Fibroblast of lung (primary cell): ENCODE measurements at places on chromosomes 11 and 22.
A peak's percentile ranks its signal among the peaks of the same experiment; 100 is the strongest.

DNA sequence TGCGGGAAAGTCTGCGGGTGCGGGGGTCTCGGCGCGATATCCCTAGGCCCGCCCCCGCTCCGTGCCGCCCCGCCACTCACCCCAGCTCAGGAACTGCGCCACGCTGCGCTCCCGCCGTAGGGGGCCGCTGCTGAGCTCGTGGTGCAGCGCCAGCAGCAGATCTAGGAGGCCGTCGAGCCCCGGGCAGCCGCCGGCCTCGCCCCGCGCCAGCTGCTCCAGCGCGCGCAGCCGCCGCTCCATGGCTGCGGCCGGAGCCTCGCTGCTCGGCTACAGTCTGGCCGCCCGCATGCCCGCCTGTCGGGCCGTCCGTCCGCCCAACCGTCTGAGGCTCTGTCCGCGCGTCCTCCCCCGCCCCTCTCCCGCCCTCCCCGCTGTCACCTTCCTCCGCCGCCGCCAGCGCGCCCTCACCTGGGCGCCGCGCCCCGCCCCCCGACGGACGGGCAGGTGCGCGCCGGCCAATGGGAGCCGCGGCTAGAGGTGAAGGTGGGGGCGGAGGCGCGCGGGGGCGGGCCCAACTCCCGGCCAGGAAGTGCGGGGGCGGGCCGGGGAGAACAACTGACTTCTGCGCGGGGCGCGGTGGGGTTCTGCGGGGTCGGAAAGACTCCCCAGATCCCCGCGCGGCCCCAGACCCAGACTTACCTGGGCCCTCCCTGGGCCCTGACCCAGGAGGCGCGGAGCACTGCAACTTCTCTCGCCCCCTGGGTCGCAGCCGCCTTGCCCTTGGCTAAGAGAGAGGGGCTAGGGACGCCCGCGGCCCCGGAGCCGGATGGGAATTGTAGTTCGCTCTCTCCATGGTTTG is at the start of gene CDC42BPG:
CDC42BPG (minus strand) TSS at position 324 of the 799 bp plus-strand sequence; CDS start at position 240, 84 bp downstream.
- peak; percentile 53 for DNase-seq

DNA sequence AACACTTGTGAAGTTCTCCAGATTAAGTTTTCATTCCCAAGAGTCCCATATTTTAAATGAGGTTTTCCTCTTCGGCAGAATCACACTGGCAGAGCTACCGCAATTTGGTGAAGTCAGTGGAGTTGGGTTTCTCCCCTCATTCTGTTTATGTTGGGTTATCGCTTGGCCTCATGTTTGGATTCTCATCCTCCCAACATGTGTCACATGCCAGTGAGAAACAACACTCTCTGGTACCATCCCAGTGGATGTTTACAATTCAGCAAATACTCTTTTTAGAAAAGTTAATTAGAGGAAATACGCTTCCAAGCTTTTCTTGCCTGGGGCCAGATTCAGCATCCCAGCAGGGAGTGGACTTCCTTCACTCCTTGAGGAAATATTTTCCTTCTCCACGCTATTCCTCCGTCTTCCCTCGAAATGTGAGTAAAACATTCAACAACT is 2.1 kb downstream of the PAMR1 start:
- peak; percentile 42 for DNase-seq

GRCh38 chr11:78234006-78234405 is 45.3 kb downstream of the USP35 start:
- no peak for DNase-seq

DNA sequence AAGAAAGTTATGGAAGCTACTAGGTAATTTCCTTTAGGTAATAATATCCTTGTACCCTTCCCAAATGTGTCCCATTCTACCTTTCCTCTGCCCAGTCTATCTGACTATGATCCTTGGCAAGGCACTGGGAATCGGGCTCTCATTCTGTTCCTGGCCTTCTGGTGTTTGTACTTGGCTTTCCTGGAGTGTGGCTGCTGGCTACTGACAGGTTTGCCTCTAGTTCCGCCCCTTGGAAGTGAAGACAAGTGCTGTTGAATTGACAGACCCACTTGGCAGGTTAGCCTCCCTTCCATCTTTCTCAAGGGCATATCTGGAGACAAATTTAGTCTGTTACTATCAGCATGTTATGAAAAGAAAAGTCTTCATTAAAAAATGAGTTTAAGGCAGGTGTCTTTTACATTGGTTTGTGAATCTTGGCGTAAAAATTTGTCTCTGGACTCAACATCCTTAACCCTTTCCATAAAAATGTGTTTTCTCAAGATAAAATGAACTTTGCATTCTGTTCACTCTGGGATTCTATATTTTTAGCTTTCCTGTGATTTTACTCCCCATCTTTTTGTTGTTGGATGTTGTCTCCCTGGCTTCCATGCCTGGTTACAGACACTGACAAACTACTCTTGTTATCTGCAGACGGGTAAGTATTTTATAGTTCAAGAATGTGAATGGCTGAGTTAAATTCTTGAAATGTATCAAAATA is 287.4 kb upstream of the PDGFD start:
- DNase-seq: no peak

DNA sequence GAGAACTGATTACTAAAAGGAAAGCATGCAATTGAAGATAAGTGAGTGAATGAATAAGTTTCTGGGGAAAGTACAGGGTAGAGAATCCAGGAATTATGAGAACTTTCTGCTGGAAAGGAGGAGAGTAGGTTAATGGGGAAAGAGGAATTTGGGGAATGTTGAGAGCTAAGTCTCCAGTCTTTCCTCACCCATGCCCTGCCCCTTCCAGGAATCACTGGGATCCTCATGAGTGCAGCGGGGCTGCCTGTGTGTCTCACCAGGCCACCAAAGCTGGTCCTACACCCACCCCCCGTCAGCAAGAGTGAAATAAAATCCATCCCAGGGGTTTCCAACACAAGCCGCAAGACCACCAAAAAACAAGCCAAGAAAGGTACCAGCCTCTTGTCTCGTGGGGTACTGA is 17.0 kb downstream of the DTX4 start:
- peak; percentile 9 for DNase-seq

DNA sequence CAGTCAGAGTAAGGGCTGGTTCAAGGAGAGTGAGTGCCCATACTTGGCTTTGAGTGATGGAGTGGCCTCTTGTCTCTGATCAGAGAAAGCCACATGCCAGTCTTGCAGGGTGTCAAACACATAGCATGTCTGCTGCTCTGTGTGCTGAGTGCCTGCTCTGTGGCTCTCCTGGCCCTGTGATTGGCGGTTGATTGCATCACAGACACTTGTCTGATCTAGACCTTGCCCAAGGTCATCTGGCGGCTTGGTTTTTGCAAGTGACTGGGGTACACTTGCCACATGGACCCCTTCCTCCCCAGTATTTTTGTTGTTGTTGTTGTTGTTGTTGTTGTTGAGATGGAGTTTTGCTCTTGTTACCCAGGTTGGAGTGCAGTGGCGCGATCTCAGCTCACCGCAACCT is 10.3 kb downstream of the OSBP2 start:
- no peak for DNase-seq

DNA sequence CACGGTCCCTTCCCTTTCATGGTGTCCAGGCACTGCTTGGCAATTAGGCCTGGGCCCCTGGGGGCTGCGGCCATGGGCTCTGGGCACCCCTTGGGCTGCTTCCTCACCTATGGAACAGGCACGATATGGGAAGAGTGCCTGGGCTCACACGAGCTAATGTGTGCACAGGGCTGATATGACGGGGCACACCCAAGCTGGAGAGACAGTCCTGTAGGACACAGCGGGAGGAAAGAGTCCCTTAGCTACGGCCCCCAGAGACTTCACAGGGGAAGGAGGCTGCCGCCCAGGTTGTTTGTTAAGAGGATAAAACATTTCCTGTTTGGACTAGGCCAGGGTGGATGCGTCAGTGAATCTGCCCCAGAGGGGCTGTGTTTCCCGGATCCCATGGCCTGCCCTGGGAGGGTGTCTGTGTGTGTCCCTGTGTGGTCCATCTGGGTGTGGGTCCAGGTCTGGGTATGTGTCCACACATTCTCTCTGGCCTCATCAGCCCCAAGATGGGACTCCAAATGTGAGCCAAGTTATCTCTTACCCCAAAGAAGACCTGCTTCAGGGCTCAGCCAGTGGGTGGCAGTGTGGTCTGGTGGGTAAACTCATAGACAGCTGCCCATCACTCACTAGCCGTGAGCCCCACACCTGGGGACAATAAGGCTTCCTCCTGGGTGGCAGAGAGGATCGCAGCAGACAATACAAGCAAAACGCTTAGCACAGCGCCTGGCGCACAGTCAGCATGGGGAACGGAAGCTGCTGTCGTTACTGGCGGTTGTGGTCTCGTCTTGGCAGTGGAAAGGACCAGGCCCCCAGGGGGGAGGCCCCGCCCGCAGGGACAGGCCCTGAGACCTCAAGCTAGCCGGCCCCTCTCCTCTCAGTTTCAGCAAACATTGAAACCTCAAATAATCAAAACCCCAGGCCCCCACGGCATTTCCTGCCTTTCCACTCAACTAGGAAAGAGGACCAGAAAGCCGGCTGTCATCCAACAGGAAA is 3.2 kb upstream of the EMID1 start:
- peak; percentile 24 for DNase-seq

DNA sequence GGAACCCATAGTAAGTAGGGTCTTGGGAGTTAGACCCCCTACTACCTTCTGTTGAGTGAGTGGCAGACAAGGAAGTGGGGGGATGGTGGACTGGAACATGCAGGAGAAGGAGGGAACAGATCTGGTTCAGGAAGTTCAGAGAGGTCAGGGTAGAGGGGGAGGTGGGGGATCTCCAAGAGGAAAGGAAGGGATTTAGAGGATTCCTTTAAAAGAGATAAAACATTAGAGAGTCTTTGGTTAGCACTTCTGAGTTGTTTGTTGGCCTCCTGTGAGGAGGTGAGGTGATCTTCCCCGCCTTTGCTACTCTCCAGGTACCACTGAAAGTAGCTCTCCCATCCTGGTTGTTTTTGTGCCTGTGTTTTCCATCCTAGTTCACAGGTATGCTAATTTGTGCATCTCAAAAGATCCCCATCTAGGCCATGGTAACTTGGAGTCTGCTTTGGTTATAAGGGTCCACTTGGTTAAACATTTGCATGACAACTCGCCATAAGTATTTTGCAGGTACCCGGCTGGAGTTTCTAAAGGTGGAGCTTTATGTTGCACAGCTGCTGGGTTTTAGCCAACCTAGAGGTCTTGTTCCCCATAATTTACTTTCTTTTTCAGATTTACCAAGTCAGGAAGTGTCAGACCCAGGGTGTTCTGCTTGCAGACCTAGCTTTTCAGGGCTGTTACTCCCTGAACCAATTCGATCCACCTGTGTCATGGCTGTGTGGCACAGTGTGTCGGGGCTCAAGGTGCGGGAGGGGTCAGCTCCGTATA is 79.3 kb upstream of the SORL1 start:
- DNase-seq: no peak

DNA sequence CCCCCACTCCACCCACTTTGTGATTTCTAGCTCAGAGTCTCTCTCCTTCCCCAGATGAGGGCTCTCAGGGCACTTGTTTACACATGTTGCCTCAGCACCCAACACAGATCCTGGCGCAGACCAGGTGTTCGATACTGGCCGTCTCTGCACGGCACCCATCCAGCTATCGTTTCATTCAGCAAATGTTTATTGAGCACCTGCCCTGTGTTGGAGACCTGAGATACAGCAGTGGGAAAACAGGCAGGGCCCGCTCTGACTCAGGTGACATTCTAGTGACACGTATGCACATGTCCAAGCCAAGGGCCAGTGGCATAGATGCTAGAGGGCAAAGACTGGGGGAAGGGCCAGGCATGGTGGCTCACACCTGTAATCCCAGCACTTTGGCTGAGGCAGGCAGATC is 71.9 kb downstream of the NFAM1 start:
- no peak for DNase-seq

GRCh38 chr11:125211191-125211947 is 46.8 kb downstream of the PKNOX2 start:
- no peak for DNase-seq

DNA sequence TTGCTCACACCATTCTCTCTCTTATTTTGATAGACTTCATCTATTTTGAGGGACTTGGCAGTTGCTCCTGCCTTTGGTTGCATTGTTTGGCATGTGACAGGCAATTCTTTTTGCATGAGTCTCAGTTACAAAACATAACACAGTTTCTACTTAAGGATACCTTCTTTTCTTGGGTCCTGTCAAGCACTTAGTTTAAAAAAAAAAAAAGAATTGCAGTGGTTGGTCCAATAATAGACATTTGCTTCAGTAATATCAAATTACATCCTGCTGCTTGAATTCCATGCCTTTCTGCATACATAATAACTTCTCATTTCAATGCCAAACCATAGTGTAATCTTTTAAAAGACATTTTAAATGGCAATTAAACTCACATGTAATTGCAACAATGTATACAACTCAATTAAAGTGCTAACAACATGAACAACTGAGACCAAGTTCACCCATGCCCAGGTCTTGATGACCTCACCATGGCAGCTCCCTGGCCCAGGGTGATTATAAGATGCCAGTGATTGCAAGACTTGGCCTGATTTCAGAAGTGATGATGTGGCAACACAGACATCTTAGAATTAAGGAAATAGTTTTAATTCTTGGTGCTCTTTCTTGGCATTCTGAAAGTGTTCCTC is 32.2 kb upstream of the PLET1 start:
- DNase-seq: peak; percentile 96

DNA sequence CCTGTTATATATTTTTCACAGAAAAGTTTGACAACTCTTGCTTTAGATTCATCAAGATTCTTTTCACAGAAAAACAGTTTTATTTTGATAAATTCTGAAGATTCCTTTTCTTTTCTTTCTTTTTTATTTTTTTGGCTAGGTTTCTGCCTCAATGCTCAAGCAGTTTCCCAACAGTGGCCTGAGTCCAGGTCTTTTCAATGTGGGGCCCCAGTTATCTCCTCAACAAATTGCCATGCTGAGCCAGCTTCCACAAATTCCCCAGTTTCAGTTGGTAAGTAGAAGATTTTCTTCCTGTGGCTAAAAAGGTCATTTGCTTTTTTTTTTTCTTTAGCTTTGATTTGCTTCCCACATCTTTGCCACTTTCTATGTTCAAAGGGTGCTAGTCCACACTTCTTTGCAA is 46.0 kb upstream of the ADSL start:
- no peak for DNase-seq

DNA sequence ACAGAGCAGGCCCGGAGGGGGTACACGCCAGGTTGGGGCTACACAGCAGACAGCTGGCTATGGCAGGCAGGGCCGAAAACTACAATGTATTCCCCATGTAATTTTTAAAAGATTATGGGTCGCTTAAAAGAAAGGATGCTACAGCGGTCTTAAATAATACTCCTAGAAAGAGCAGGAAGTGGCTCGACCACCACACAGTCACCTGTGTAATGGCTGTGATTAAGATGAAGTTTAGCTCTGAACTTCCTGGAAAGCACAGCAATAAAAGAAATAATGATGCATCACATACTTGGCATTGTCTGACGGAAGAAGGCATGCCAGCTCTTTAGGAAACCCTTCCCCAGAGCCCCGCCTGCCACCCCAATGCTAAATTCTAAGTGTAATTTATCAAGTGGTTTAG is 32.6 kb downstream of the WNT11 start:
- peak; percentile 5 for DNase-seq

DNA sequence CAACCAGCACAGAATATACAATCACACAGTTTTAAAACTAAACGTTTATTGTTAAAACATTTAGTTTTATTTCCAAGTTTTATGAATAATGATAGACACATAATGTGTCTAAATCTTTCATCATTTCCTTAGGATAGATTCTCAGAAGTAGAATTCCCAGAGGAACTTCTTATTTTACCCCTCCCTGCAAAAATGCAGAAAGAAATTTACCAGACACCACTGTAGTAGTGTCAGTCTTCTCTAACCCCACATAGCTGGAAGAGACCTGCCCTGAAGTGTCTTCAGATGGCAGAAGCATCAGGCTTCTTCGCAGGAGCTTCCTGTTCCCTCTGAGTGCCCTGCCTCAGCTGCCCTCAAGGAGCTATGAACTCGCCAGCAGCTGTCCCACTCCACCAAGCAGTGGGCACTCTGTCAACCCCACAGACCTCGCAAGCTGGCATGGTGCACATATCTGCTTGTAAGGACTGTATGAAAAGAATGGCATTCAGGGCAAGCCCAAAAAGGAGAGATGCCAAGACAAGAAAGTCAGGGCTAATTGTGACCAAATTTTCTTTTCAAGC is 28.5 kb upstream of the PAK1 start:
- DNase-seq: no peak
